ENCODE measurements at places on chromosomes 4 and X. TPM values are rescaled to one million over a fixed set of nuclear protein-coding genes. Genes with fewer than 3 reads are reported as not detected.

GRCh38 chr4:137587796-137588195 is 55.5 kb upstream of the PCDH18 start:
- DNase-seq = no peak

- no peak for DNase-seq
Measured at GRCh38 chrX:2521092-2521926, 20.5 kb upstream of the DHRSX start.

GRCh38 chr4:73575660-73576059 is 44.6 kb downstream of the RASSF6 start:
- no peak for DNase-seq

GRCh38 chrX:70117738-70118137 is 15.5 kb upstream of the IGBP1 start:
- no peak for DNase-seq

DNA sequence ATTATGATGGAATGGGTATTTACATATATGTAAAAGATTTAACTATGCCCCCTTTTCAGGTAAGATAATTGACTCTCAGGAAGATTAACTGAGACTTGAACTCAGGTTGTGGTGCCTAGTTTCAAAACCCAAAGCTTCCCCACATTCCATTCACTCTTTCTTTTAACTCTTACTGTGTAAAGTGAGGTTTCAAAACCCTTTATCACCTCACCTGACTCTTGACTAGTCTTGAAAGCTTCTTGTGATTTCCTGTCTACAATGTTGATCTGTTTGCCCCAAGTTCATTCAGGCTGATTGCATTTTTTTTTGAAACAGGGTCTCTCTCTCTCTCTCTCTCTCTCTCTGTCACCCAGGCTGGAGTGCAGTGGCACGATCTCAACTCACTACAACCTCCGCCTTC is 40.5 kb upstream of the RAPGEF2 start:
- DNase-seq = no peak

DNA sequence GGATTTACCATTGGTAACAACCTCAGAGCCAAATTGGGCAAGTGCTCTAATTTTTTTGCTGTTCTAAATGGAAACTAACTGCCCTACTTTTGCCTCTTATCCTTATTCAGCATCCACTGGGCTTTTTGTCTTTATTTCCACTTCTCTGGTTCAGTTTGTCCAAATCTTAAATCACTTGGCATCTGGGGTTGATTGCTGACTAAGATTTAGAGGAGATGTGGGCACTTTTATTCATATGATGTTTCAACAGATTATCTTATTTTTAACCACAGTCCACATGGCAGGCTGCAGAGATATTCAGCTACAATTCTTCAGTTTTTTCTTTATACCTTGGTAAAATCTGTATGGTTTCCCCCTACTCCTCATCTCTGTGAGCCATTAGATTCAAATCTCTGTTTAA is 1161.4 kb upstream of the PCDH7 start:
- DNase-seq = no peak

- DNase-seq = peak; percentile 25
Measured at GRCh38 chrX:132480581-132481203, 8.1 kb downstream of the MBNL3 start.

DNA sequence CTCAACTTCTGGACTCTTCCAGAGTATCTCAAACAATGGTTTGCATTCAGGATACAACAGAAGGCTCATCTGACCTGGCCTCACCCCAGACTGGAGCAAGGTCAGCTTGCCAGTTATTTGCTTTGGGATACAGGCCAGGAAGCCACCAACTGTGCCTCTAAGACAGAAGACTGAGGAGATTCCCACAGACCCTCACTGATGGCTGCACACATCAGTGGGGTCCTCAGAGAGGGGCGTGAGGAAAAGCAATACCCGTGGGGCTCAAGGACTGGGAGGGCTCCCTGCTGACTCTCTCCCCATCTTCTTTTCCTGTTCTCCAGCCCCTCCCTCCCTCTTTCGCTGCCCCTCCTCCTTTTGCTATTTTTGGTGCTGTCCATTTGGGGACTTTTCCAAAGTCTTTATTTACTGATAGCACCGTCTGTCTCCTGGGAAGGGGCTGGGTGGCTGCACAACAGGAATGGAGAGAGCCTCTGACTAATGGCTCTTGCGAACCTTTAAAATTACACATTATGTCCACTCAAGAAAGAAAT is 23.2 kb downstream of the RELL1 start:
- DNase-seq = no peak

FANCB gene
- 4.8 TPM for total RNA-seq

MAGIX gene
- 0.96 TPM for total RNA-seq

GRCh38 chr4:38740303-38740702 is 42.5 kb downstream of the TLR10 start:
- no peak for DNase-seq

DNA sequence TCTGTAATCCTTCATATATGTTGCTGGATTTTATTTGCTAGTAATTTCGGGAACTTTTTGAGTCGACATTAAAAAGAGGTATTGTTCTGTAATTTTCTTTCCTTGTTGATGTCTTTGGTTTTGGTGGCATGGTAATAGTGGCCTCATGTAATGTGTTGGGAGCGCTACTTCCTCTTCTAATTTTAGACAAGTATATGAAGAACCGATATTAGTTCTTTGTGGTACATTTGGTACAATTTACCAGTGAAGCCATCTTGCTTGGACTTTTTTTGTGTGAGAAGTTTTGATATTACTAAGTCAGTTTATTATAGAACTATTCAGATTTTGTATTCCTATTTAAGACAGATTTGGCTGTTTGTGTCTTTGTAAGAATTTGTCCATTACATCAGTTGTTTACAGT is 669.2 kb upstream of the AADAT start:
- no peak for DNase-seq

DNA sequence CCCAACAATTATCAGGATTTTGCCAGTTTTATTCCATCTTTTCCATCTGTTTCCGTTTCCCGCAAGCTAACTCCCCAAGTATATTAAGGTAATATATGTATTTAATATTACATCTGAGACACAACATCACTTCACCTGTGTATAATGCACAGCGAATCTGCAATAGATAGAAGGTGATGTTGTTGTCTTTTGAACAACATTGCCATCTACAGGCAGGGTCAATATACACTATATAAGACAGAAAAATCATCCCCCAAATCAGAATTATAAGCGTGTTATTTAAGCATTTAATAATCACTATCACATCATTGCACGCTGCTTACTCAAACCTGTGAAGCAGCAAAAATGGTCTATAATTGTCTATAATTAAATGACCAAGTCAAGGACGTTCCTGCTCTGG is 1115.5 kb downstream of the NLGN4X start:
- DNase-seq = no peak

DACH2 gene
- total RNA-seq = not detected

- peak; percentile 77 for DNase-seq
Measured at GRCh38 chr4:38675146-38676121, 11.4 kb downstream of the KLF3 start.

DNA sequence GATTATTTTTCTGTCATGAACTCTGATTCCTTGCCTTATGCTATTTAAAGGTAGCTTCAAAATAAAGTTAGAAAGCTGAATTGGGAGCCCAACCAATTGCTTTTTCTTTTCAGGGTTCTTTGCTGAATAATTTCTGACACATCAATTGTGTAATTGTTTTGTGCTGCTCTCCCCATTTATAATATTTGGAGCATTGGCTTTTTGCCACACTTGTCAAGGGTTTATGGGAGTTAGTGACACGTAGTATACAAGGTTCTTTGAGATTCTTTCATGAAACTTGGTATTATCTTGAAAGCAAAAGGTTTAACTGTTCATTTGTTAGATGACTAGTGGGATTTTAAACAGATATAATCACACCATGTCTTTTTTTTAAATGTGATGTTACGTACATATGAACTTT is 80.9 kb downstream of the POLA1 start:
- no peak for DNase-seq

DNA sequence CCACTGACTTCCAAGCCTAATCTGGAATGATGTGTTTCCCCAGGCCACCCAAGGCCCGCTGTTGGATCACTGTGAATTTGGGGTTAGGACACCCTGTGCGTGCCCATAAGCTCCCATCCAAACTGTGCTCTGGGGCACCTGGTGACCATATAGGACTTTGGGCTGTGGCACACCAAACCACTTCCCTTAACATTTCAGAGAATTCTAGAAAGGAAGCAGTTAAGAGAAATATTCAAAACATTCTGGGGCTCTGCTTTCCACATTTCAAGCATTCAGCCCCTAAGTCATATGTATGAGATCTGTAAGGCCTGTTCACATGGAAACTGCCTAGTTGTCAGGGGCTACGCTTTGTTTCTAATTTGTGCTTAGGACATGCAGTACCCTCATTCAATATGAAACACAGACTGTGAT is 14.4 kb downstream of the VGLL1 start:
- no peak for DNase-seq

CSN1S1 gene
- total RNA-seq = not detected

GRCh38 chr4:7547368-7548040 is 112.8 kb upstream of the PSAPL1 start:
- no peak for DNase-seq

GRCh38 chr4:74545448-74545847 is 100.5 kb downstream of the AREG start:
- no peak for DNase-seq

CPE gene
- total RNA-seq = not detected

CFI gene
- not detected for total RNA-seq

- DNase-seq = no peak
Measured at GRCh38 chrX:13015536-13016236, 28.7 kb downstream of the FAM9C start.

DNA sequence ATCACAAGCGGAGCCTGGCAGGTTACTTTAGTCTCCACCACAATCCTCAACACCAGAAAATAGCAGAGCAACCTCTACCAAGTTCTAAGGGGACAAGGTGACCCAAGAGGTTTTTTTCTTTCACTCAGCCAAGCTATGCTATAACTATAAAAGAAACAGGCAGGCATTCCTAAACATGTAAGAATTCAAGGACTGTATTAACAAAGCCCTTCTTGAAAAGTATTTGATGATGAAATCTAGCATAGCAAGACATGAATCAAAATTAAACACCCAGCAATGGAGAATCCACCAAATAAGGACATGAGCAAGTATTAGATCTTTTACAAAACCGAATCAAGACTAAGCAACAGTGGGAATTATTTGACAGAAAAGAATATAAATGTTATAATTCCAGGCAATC is 25.7 kb upstream of the C1QTNF7 start:
- no peak for DNase-seq

GRCh38 chrX:1391370-1391706 is 575 bp downstream of the SLC25A6 start:
- no peak for DNase-seq

GRCh38 chr4:152535903-152536544 is at the start of gene FBXW7:
FBXW7 (minus strand) TSS chr4:152536092; CDS start chr4:152411803, 124,289 bp downstream.
- DNase-seq = peak; percentile 100

DNA sequence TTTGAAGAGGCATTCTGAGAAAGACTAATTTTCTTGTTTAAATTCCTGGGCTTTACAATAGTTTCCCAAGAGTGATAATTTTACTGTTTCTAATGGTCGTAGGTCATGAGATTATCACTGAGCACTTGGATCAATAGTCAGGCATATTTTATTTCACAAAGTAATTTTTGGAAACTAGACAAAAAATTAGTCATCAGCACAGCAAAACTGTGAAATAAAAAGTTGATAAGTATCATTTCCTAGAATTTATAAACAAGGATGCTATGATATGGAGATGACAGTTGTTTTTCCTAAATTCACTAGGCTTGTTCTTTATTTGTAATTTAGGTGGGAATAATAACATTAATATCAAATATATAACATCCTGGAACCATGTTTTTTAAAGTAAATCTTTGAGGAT is 33.0 kb downstream of the SULT1B1 start:
- no peak for DNase-seq

ADH4 gene
- not detected for total RNA-seq

- DNase-seq = no peak
Measured at GRCh38 chrX:101442085-101442484, 34.1 kb downstream of the HNRNPH2 start.

DNA sequence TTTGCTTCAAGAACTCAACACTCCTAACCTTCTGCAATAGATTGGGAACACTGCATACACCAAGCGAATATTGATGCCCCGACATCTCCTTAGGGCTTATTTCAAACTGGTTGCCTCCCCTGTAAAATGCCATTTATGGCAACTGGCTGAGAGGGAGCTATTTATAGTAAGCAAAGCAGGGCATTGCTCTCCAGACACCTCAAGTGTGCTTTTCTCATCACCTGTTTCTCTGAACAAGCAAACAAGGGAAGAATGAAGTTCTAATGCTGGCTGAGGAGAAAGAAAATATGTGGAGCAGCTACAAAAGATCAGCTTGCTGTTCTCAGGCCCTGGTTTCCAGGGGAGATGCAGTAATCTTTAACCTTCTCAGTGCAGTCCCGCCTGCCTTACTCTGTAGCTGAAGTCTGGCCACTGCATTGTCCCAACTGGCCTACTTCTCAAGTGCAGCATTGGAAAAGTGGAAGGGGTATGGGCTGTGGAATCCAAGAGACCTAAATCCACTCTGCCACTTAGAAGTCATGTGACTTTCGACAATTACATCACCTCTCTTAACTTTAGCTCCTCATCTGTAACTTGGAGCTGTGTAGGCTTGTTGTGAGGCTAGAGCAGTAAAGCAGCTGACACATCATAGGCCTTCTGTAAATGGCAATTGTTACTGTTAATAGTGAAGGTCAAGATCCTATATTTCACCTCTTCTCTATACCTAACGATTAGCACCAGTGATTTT is 47.9 kb upstream of the FGF13 start:
- DNase-seq = no peak

MGAT4D gene
- not detected for total RNA-seq

- DNase-seq = no peak
Measured at GRCh38 chr4:147823130-147823529, 91.2 kb downstream of the ARHGAP10 start.

- no peak for DNase-seq
Measured at GRCh38 chr4:172173206-172173605, 360.0 kb downstream of the GALNTL6 start.

DNA sequence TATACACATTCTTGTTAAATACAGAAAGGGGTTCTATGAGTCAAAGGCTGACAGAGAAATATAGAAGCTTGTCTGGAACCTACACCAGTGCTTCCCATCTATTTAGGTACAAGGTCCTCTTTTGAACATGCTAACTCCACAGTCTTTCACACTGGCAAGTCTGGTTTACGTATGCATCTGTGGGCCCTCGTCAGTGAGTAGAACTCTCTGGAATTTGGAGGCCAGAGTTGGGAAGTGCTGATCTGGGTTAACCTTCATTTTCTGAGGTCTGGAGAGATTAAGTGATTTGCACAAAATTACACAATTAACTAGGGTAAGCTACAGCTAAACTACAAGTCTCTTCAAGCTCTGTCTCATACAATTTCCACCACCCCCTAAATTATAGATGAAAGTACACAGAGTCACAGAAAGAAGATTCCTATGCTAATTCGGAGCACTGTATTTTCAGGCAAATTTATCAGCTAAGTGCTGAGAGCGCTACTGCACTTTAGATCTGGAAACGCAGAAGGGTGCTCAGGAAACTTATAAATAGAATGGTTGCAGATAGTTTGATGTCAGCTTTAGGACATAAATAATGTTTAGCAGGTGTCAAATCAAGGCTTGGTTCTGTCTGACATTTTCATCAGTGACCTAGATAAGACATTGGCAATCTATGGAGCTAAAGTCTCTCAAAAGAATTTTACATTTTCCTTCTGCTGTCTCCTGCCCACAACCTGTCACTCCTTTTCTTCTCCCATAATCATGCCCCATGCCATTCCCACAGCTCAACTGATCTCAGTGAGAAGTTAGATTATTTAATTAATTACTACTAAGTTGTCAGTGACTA is 43.0 kb upstream of the PDLIM5 start:
- no peak for DNase-seq

GRCh38 chrX:25534091-25534490 is 518.3 kb upstream of the ARX start:
- DNase-seq = no peak

GRCh38 chrX:56313308-56313707 is 81.2 kb downstream of the KLF8 start:
- DNase-seq = no peak

ARR3 gene
- total RNA-seq = not detected

Data from naive thymus-derived CD8-positive, alpha-beta T cell (primary cell).